ENCODE measurements at places on chromosomes 12 and 14.

DNA sequence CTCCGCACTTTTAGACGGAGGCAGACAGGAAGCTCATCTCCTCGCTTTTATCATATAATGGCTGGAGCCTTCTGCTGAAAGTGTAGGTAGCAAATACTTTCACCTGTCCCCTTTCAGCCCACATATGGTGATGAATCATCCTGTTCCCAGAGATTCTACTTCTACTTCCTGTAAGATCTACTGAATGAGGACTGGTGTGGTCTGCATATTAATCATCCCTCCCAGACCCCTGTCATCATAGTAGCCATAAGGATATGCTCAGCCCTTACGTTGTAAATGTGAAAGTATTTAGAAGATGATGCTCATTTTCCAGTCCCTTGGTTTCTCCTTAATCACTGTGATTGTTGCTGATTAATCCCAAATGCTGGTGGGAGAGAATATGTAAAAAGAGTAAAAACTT, 268.2 kb upstream of the GRIP1 start:
- no peak for DNase-seq

- DNase-seq = no peak
These were observed 28.5 kb upstream of the PWP1 start for GRCh38 chr12:107657133-107657532.

GRCh38 chr12:68913682-68914081, 19.3 kb downstream of the CPM start:
- DNase-seq = no peak

DNA sequence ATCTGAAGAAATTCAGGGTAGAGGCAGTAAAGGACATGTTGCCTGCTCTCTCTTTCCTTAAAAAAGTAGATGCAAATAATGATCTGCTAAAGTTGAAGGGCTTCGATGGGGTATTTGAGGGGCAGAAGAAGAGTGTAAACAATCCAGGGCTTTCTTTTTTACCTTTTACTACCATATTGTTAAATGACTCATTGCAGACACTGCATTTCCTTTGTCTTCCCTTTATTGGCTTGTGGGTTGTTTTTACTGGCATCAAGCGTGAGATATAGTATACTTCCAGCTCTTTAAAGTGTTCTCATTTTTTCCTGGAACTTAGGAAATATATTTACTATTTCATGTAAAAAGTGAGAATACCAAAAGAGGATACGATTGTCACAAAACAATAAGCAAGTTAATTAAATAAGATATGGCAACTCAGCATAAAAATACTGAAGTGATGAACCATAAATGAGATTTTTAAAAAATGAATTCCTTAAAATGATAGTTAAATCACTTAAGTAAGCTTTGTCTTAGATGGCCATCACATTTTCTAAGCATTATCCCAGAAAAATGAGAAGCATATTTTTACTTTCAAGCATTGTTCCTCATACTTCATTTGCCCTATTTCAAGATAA, 72.3 kb upstream of the KRAS start:
- DNase-seq = no peak

GRCh38 chr14:36874396-36875138, 212.9 kb downstream of the PAX9 start:
- no peak for DNase-seq

- DNase-seq = no peak
These were observed 1.2 kb downstream of the LPCAT3 start for GRCh38 chr12:7016958-7017571.

DNA sequence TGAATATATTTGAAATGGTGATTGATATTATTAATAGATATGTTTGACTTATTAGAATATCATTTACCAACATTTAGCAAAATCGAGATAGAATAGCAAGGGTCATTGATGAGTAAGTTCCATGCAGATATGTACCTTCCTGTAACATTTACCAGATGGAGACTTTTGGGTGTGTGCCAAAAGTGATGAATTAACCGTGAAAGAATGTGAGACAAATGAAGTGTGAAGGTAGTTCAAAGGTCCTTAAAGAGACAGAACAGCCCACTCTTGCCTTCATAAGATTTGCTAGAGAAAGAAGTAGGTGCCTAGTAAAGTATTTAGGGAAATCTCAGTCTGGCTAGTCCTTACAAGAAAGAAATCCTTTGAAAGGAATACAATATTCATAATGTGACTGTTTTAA, 45.5 kb downstream of the FGD4 start:
- DNase-seq = no peak

GRCh38 chr14:89386212-89386886, 30.7 kb downstream of the FOXN3 start:
- no peak for DNase-seq

- no peak for DNase-seq
These were observed 21.4 kb downstream of the CCDC177 start for GRCh38 chr14:69553252-69553651.

DNA sequence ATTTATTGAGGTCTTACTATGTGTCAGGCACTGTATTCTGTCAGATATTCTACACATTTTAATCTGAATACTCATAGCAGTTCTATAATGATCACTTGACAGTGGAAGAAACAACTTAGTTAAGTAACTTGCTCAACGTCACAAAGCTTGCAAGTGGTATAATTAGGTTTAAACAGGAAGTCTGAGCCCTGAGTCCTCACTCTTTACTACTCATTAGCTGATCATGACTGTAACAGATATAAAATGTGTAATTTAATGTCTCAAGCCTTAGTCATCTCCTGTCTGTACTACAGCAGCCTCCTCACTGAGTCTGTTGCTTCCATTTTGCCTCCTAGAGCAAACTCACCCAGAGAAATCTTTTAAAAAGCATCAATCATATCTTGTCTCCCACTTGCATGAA, 38.9 kb downstream of the PPP4R4 start:
- peak; percentile 75 for DNase-seq

- no peak for DNase-seq
These were observed 980 bp upstream of the RNASE8 start for GRCh38 chr14:21056520-21057163.

GRCh38 chr12:57231276-57232021, 1.9 kb downstream of the SHMT2 start:
- no peak for DNase-seq

GRCh38 chr14:22870811-22871223, 723 bp upstream of the LRP10 start:
- DNase-seq = no peak

DNA sequence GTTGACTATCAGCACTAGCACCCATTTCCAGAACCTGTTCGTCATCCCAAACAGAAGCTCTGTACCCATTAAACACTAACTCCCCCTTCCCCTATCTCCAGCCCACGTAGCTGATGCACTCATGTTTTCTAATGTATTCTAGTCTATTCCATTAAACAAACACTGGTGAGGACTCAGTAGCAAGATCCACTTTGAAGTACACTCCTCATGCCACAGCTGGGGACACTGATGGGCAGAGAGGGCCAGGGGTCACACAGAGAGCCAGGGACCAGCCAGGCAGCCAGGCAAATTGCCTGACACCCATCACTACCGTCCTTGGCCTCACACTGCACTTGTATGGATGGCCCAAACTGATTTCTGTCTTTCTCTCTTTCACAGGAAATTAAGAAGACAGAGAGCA, 269.9 kb upstream of the DIO3 start:
- DNase-seq = no peak

DNA sequence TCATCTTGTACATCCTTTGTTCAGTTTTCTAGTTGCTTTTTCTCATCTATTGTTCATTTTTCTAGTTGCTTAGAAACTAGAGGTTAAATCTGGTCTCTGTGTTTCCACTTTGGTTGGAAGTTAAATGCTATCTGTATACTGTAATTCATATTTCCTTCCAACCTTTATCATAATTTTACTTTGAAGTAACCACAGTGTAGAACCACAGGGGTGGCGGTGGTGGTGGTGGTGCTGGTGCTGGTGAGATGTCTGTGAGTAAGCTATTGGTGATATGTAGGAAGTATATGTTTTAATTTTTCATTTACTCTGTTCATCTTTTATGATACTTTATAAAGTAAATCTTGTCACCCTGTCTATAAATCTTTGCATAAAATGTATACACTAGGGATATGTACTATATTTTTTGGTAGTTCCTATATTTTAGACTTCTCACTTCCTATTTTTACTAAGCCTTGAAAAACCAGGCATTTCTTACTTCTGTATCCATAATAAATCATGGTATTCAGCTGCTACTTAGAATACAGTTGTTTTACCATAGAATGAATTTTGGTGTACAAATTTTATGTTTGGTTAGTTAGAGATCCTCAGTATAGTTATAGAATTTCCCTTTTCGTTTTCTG, 31.9 kb downstream of the CCDC91 start:
- no peak for DNase-seq

DNA sequence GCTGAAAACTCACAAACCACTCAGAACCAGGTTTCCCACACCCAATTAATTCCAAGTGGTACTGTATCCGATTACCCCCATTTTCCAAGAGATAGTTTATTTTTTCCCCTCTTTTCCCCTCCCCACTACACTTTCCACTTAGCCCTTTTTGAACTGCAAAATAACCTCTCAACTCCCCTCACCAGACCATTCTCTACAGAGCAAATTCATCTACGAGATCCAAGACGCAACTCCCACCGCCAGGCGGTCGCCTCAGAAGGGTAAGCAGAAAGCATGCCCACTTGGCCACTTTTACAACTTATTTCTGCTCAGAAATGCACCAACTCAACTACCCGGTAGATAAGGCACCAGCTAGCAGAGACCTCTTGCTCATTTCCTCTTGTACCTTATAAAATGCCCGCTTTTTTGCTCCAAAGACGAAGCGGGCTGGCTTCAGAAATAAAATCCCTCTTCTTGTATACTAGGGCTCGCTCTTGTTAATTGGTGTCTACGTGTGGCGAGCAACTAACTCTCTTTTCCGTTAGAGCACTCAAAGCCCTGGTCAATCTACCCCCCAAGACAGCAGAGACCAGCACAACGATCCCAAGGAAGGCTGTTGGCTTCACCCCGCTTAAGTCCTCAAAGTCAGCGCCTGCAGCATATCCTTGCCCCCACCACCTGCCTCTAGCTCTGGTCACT, 910 bp upstream of the SRP54 start:
- DNase-seq = no peak

- DNase-seq = no peak
These were observed 139.8 kb downstream of the ANO6 start for GRCh38 chr12:45355730-45356129.

- peak; percentile 59 for DNase-seq
These were observed 246.0 kb downstream of the ZFP36L1 start for GRCh38 chr14:68546839-68547238.

DNA sequence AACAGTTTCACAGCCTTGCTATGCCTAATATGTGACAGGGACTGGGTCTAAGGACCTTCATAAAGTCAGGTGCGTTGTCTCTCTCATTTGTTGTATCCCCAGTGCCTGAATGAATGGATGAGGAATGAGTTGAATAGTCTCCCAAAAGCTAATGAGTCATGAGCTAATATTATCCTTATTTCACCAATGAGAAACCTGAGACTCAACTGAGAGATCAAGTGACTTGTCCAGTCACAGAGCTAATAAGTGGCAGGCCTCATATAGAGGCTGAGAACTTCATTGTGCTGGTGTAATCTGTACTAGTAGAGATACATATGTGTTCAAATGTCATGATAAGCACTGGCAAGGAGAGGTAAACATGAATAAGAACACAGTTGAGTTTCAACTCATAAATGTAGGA, 612.4 kb downstream of the NRXN3 start:
- no peak for DNase-seq

GRCh38 chr12:124308741-124309140, 13.8 kb downstream of the RFLNA start:
- no peak for DNase-seq

- no peak for DNase-seq
These were observed 29.8 kb upstream of the STRAP start for GRCh38 chr12:15852383-15852782.

Data from AG04449 (cell line).